Hematopoietic multipotent progenitor cell treated with erythropoietin and hydrocortisone succinate and interleukin-3 and kit ligand, for 8 days (in vitro differentiated cells): ENCODE measurements at places on chromosomes 2 and 18.

DNA sequence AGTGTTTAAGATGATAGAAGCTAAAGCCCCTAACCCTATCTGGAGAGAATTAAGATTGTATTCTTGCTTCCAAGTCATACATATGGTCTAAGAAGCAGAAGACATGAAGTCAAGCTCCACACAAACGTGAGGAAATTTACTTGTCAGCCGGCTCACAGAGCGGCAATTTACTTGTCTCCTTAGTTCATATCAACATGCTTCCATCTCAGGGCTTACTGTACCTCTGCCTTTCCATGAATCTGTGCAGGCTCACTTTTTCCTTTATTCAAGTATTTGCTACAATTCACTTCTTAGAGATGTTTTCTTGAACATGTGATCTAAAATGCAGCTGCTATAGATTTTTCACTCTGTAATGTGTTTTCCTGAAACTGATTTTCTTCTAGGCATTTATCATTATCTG lies 1386.4 kb downstream of the LRP1B start:
- no peak for DNase-seq

GRCh38 chr2:2493496-2493895 lies 162.4 kb upstream of the MYT1L start:
- DNase-seq: no peak

- DNase-seq: no peak
Observed at GRCh38 chr2:36296798-36297197, 58.8 kb upstream of the CRIM1 start.

DNA sequence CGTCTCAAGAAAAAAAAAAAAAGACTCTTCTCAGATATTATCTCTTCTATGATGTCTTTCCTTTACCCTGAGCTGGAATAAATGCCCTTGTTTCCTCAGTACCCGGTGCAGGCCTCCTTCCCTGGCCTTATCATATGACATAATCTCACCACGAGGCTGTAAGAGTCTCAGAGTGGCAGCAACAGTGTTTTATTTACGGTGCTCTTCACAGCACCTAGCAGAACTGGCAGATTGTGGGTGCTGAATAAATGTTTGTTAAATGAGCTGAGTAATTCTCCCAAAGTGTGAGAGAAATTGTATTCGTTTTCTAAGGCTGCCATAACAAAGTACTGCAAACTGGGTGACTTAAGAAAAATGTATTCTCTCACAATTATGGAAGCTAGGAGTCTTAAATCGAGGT lies 82.8 kb upstream of the CD28 start:
- DNase-seq: no peak

- no peak for DNase-seq
Observed at GRCh38 chr2:11161747-11162146, 6.5 kb downstream of the SLC66A3 start.

DNA sequence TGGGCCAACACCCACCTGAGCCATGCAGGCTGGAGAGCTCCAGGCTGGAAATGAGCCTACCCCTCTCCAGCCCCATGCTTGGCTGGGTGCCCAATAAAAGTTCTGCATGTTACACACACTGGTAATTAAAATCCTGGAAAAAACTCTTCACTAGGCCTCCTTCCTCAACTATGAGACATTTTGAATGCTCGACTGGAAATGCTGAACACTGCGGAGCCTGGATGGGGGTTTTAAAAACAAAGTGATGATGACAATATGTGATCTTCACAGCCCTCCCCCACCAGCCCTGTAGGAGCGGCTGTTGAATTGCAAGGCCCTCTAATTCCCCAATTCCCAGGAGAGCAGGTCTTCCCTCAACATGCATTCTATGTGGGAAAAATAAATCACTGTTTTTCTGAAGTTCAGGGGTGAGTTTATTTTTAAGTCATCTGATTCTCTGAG lies 179.2 kb downstream of the TTC32 start:
- no peak for DNase-seq

- DNase-seq: no peak
Observed at GRCh38 chr18:75047240-75047961, 161.5 kb downstream of the PTGR3 start.

DNA sequence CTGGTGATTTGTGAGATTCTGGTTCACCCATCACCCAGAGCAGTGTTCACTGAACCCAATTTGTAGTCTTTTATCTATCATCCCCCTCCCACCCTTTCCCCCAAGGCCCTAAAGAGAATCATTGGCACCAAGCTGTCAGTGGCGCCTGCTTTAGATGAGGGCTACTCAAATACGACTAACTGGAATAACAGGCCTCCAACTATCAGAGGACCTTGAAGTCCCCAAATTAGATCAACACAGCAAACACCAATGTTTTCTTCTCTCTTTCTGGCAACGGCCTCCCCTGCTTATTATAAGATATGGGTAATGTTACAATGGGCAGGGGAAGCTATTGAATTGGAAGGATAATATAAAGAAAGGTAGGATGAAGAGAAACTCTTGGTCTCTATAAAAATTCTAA lies 232.3 kb downstream of the SCG2 start:
- DNase-seq: no peak

GRCh38 chr2:199682001-199682400 lies 169.0 kb downstream of the FTCDNL1 start:
- DNase-seq: no peak

DNA sequence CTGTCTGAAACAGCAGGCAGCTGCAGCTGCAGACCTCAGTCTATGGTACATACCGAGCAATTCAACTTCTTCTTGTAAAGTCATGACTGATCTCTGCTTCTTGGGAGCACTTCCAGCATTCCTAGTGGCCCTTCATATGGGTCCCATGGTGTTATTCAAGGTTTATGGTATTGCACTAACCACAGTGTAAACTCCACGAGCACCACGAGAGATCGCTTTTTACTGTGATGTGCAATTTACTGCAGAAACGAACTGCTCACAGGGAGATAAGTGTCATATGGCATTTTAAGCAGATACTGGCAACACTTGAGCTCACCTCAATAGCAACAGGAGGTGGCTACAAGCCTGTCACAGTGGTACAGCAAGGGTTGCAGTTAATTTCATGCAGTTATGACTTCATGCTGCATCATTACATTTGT lies 38.6 kb upstream of the SH3BP4 start:
- no peak for DNase-seq

DNA sequence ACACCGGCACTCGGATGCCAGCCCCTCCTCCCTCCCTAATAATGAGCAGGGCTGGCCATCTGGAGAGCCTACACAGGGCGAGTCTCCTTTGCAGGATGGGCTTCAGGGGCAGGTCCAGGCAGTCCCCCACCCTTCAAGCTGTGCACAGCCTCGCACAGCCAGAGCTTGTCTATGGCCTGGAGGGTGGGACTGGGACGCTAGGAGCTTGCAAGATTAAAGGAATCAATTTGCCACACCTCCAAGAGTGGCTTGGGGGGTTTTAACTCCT lies 43.9 kb upstream of the OTOF start:
- no peak for DNase-seq

GRCh38 chr2:27496357-27497287 lies at the start of gene GCKR:
Gene GCKR (plus strand): TSS chr2:27496839. CDS start chr2:27496905, 66 bp downstream.
- DNase-seq: peak; percentile 68

DNA sequence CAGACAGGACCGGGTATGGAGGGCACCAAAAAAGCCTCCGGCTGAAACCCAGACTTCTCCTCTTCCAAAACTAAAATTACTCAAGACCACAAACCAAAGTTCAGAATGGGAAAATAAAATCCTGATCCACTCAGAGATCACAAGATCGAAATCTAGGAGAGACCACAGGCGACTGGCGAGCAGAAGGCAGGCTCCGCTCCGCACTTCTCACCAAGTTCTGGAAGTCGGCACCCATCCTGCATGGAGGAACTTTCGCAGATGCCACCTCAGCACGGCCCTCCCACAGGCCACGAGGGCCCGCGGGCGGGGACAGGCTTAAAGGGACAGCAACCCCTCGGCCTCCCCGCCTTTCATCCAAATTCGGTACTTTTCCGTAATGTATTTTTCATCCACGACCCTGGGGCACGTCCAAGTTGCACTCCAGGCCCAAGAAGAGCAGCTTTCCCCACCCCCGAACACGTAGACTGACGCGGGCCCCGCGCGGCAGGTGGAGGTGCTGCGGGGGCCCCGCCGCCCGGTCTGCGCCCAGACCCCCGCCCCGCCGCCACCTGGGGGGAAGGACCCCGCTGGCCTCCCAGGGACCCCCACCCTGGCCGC lies 43.7 kb downstream of the HDLBP start:
- peak; percentile 71 for DNase-seq

DNA sequence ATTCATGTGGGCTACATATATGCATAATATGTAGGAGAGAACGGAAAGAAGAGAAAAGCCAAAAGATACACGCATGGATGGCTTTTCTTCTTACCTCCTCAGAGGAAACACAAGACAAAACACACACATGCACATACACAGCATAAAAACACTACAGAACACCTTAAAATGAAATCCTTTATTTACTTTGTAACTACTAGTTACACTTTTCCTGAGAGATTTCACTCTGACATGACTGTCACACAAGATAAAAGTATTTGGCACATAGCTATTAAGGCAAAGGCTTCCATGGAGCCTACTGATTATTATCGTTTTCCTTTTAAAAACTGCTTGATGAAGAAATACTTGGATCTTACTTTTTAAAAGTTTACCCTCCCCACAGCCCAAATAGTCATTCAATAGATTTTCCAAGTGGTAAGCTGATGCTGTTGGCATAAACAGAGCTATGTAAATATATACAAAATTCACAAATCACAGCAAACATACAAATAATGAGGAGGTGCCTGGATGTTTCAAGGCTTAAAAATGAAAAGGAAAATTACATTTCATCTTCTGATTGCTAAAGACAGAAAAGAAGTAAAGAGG lies 8.6 kb downstream of the ZEB2 start:
- no peak for DNase-seq

GRCh38 chr2:230323385-230324106 lies 3.4 kb upstream of the SP140L start:
- no peak for DNase-seq

- DNase-seq: no peak
Observed at GRCh38 chr2:147659051-147659450, 185.8 kb upstream of the ACVR2A start.

GRCh38 chr2:104521247-104521646 lies 332.7 kb upstream of the POU3F3 start:
- no peak for DNase-seq

DNA sequence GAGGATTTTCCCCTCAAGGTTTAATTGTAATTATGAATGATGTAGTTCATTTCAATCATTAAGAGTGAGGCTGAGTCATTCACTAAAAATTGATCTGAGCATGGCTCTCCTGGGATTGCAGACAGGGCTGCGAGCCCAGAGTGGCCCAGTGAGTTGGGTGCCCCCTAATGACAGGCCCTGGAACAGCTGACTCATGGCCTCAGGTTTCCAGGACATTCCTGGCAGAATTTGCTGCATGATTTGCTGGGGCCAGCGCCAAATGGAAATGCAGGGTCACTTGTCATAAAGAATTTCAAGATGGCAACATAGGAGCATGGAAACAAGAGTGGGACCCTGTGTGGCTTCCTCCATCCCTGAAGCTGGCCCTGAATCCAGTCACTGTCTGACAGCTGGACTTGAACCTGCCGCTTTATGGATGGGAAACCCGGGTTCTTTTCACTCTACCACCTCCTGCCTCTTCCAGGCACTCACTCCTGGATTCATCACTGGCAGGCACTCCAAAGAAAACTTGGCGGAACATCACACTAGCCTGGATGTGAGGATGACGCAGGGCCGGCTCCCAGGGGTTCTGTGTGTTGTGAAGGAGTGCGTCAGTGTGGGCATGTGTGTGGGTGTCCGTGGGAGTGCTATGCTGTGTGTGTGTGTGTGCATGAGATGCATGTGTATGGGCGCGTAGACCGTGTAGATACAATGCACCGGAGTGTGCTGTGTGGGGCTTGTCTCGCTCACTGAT lies 15.2 kb downstream of the OTOF start:
- DNase-seq: peak; percentile 25

DNA sequence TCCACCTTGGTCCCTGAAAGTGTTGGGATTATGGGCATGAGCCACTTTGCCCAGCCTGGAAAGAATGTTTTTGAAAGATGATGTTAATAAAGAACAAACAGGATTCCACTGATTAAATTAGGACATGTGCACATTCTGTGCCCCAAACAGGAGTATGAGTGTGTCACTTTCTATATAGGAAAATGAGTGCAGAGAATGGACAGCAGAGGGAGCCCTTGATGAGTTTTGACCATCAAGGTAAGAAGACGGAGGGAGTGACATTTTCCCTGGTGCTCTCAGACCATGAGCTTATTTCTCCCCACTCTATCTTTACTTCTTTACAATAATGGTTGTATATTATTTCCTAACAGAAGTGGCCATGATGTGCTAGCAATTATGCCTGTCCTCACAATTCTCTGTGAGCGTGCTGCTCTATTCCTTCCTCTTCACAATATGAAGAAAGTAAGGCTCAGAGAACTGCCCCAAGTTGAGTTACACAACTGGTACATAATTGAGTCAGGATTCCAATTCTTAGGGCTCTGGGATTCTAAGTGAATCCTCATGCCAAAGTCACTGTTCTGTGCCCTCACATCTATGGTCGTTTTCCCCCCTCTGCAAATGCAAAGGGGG lies 20.6 kb downstream of the RPL37A start:
- peak; percentile 83 for DNase-seq

DNA sequence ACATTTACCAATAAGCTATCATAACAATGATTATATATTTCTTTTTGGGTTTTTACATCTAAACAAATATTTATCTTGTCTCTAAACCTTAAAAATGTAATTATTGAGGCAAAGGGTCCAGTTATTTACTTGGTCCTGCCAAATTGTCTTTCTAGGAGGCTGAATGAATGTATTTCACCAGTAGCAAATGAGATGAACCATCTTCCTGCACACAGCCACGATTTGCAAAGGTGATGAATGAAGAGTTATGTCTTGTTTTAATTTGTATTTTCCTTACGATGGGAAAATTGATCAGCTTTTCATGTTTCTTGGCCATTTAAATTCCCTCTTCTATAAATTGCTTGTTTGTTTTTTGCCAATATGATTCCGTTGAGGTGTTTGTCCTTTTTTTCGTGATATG lies 1.4 kb downstream of the SP100 start:
- DNase-seq: no peak

DNA sequence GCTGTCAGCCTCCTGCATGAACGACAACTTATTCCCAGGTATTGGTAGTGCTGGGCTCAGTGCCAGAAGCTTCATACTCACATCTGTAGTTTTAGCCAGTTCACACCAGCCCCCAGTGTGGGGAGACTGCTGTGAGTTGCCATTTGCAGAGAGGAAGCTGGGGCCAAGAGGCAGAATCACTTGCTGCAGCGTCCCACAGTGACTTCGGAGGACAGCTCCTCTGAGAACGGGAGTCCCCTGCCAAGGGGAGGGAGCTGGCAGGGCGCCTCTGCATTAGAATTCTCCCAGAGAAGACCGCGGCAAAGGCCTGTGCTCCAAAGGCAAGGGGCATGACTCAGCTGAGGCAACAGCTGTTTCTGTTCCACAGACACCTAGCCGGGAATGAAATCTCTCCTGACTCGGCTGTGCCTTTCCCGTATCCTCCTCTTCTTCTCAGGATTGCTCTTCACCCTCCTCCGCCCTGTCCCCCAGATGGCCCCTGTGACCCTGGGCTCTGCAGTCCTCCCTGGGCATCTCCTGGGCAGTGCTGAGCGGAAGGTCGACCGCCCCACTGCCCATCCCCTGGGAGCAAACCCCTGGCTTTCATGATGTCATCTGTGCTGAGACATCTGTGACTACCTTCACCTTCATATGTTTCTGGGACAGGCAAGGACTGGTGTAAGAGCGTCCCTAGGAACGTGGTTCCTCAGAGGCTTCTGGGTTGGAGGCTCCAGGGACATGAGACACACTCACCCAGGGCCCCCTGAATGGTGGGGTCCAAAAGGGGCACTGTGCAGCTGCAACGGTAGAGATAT lies 18.0 kb downstream of the MAL start:
- no peak for DNase-seq
